ENCODE measurements at places on chromosomes 6 and 20. TPM values are rescaled to one million over a fixed set of nuclear protein-coding genes. Genes with fewer than 3 reads are reported as not detected.

The SAPCD1 gene
- total RNA-seq = 0.94 TPM

DNA sequence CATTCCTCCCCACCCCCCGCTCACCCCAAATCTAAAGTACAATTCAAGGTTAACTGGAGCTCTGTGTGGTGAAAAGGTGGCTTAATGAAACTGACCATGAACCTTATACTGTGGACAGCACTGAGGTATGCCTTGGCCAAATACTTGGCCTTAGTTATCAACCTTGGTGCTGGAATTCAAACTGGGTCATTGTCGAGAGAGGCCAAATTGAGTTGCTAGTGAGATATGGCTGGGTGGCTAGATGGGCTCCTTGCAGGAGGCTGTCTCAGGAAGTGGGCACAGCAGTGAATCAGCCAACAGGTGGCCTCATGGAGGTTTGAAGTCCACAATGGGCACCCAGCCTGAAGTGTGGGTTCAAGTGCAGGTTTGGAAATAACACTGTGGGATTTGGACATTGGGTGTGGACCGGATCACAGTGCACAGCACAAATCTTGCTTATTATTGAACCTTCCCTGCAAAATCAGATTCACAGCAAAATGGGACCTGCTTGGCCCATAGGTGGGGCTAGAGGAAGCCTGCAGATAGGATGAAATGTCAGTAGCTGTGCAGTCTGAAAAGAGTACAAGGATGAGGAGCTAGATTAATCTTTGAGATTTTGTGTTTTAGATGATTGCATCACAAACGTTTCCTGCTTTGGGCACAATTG lies 5.6 kb upstream of the BTBD3 start:
- no peak for DNase-seq

The MUC21 gene
- total RNA-seq = not detected

The MMP24OS gene
- total RNA-seq = 53.8 TPM

DNA sequence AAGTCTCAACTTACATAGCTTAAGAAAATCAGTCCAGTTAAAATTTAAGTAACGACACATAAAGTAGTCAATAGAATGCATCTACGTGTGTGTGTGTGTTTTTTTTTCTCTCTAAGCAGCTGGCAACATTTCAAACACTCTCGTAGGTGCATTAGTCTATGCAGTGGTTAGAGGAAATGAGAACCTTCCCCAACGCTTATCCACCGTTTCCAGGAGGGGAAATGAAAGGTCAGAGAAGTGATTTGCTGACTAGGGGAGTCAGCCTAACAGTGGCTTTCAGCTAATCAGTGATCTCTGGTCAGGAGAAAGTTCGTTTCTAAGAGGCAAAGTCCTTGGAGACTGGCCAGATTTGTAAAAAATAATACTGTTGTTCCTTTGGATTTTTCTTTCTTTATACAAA lies 806.6 kb downstream of the C6orf118 start:
- DNase-seq = no peak

The ZMYND8 gene
- 38.6 TPM for total RNA-seq

DNA sequence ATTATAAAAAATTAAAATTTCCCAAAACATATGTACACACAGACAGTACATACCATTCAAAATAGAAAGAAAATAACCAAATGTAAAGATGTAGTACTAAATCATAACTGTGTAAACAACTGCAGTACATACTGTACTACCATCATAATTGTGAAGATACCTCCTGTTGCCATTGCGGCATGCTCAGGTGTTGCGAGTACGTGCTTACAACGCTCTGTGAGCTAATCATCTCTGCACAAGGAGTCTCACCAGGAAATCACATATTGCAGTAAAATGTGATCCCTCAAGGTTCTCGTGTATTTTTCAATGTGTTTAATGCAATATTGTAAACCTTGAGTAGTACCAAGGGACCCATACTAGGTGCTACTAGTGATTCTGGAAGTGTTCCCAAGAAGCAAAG lies 22.9 kb downstream of the ASIP start:
- DNase-seq = no peak
